ENCODE measurements at places on chromosomes 2 and 18. TPM values are rescaled to one million over a fixed set of nuclear protein-coding genes. Genes with fewer than 3 reads are reported as not detected.

LAMA1 gene
- 0.13 TPM for total RNA-seq

SLC16A14 gene
- 1.3 TPM for total RNA-seq

CYP27C1 gene
- 4.3 TPM for total RNA-seq

DOK1 gene
- 4.8 TPM for total RNA-seq

TNFRSF11A gene
- total RNA-seq: 5.1 TPM

PCARE gene
- total RNA-seq: not detected

KATNAL2 gene
- 2.6 TPM for total RNA-seq

MYO5B gene
- 8.7 TPM for total RNA-seq

ST8SIA5 gene
- not detected for total RNA-seq

ASNSD1 gene
- 38.7 TPM for total RNA-seq

DLX1 gene
- 2.8 TPM for total RNA-seq

IL36A gene
- total RNA-seq: not detected

DLGAP1 gene
- total RNA-seq: not detected

ALPP gene
- total RNA-seq: 20.3 TPM

TEKT4 gene
- not detected for total RNA-seq

OTOF gene
- total RNA-seq: 0.06 TPM

SH3YL1 gene
- total RNA-seq: 10.4 TPM

SERPINB4 gene
- 0.14 TPM for total RNA-seq

ACVR2A gene
- total RNA-seq: 3.5 TPM

AAMP gene
- total RNA-seq: 194 TPM

CCDC74A gene
- total RNA-seq: 13.9 TPM

NOL4 gene
- total RNA-seq: not detected

LBX2 gene
- 2.7 TPM for total RNA-seq

TGFBRAP1 gene
- total RNA-seq: 12.5 TPM

GKN1 gene
- total RNA-seq: 0.24 TPM

SLC14A1 gene
- total RNA-seq: not detected

STAT1 gene
- 46.6 TPM for total RNA-seq

TSPYL6 gene
- not detected for total RNA-seq

SYT4 gene
- total RNA-seq: not detected

C2orf78 gene
- not detected for total RNA-seq

RNF144A gene
- 10.4 TPM for total RNA-seq

DYSF gene
- total RNA-seq: 0.75 TPM

PLGLB1 gene
- total RNA-seq: 0.66 TPM

ARPC2 gene
- total RNA-seq: 291 TPM

HJURP gene
- 56.5 TPM for total RNA-seq

HOXD9 gene
- total RNA-seq: 0.82 TPM

PAIP2B gene
- 0.33 TPM for total RNA-seq

FOXD4L1 gene
- 0.09 TPM for total RNA-seq

OSR1 gene
- 10.0 TPM for total RNA-seq

GDF7 gene
- total RNA-seq: 0.15 TPM

ITGB6 gene
- total RNA-seq: 1.2 TPM

UNC80 gene
- total RNA-seq: 0.02 TPM

RAD51AP2 gene
- not detected for total RNA-seq

IL1R2 gene
- 1.0 TPM for total RNA-seq

TCF7L1 gene
- total RNA-seq: 11.6 TPM

MARCHF4 gene
- total RNA-seq: 20.0 TPM

FAM237A gene
- not detected for total RNA-seq

TGFA gene
- 8.2 TPM for total RNA-seq

KLHL30 gene
- total RNA-seq: 0.27 TPM

PPIL3 gene
- 24.3 TPM for total RNA-seq

LRRC30 gene
- total RNA-seq: not detected

SNED1 gene
- 1.4 TPM for total RNA-seq

ANKRD29 gene
- 17.6 TPM for total RNA-seq

C2orf80 gene
- not detected for total RNA-seq

CENPO gene
- total RNA-seq: 48.4 TPM

ANO7 gene
- total RNA-seq: 2.1 TPM
